Stimulated activated CD8-positive, alpha-beta memory T cell treated with anti-CD3 and anti-CD28 coated beads, Interleukin-7, amount 100 ng/mL, for 48 hours (primary cell): ENCODE measurements at places on chromosomes 5 and 9.

DNA sequence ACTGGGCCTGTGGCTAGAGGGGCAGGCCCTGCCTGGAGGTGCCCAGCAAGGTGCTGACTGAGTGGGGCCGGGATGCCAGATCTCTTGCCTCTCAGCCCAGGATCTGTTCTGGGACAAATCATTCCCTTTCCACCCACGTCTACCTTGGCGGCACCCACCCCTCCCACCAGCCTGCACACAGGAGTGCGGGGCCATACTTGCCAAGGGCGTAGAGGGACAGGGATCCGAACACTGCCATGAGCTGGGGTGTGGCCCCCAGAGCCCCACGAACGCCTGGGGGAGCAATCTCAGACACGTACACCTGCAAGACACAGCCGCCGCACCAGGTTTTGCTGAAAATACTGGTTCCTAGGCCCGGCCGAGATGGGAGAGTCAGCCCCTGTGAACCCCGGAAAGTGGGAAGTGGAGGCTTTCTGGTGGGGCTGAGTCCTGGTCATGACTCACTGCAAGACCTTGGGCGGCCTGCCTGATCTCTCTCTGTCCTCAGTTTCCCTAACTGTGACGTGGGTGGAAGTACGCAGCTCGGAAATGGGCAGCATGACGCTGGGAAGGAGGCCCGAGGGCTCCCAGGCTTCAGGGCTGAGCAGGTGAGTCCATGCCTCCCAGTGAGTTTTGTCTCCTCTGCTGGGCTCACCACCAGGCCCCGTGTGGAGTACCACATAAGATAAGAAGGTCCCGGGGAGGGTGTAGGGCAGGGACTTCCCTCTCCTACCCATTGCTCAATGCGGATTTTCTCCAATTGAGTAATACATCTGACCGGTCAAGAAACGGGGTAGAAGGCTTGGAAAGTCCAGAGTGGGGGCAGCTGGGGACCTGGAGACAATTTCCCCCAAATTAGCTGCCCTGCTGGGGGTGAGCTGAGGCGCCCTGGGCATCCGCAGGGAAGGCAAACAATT lies 2.6 kb downstream of the SLC2A6 start:
- no peak for DNase-seq

- DNase-seq, result no peak
Observed at GRCh38 chr5:52579391-52579790, 208.3 kb upstream of the ITGA1 start.

DNA sequence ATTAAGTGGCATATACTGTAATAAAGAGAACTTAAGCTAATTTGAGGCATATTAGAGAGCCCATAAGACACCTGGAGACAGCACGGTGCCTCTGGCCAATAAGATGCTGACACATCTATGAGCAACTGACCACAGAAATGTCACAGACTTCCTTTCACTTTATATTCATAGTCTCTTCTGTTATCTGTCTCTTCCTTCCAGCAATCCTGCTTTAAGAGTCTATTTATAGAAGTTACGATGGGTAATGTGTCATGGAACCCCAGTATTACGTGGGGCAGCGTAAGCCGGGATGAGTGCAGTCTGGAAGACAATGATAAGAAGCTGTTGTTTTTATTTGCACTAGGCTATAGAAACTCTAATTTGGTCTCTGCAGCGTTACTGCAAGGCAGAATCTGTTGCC lies 136.8 kb downstream of the CFAP90 start:
- DNase-seq, result no peak

GRCh38 chr9:126217797-126218196 lies 108.8 kb upstream of the MVB12B start:
- no peak for DNase-seq

DNA sequence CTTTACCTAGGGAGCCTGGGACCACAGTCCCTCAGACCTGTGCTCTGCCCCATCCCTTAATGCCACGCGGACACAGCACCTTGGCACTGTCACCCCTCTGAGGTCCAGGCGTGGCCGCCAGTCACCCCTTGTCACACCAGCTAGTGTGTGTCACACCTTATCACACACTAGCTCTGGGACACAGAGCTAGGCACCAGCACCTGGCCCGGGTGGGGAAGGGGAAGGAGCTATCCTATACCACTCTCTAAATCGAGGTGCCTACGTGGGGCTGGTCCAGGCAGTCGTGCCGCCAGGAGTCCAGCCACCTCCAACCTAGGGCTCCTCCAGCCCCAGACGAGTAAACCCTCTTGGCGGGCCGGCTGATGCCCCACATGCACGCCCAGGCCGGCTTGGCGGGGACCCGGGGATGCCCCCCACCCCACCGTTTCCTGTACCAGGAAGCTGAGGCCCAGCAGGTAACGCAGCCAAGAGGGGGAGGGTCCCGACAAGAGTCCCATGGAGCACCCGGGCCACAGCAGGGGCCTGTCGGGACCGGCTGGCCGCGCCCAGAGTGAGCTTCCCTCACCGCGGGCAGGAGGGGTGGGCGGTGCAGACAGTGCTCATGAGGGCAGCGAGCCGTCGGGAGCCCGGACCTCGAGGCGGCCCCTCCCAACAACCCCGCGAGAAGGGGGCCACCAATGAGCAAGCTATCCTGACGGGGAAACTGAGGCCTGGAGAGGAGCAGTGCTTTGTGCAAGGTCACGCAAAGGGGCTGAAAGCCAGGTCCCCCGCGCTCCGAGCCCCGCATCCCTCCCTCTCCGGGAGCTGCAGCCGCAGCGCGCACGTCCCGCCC lies 550 bp downstream of the CORO2A start:
- no peak for DNase-seq

GRCh38 chr9:127974001-127974768 lies 6.6 kb downstream of the EEIG1 start:
- no peak for DNase-seq

DNA sequence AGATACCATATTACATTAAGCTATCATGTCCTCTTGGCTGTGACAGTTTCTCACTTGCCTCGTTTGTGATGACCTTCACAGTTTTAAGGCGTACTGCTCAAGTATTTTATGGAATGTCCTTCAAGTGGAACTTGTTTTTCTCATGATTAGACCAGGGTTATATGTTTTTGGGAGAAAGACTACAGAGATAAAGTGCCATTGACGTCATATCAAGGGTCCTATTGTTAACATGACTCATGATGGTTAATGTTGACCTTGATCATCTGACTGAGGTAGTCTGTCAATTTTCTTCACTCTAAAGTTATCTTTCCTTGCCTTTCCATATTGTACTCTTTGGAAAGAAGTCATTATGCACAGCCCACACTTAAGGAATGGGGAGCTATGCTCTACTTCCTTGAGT lies 17.8 kb upstream of the PTBP3 start:
- no peak for DNase-seq
